GM06990 (cell line): ENCODE measurements at places on chromosomes 5 and 9.

DNA sequence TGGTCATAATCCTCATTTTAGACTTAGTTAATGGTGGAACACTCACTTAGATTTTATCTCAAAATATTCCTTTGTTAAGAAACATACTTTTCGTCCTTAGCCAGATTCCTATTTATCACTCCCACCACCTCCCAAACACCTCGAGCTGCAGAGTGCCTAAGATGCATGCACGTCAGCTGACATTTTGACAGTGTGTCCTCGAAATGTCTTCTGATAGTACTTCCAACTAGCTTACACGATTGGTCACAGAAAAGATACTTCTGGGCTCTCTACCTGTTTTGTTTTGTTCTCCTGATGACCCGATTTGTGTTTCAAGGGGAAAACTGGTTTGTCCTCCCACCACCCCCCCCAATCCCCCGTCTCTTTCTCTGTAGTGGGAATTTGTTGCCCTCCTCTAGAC, 230.1 kb downstream of the MAST4 start:
- no peak for DNase-seq

GRCh38 chr5:176560364-176560763, 11.2 kb downstream of the CDHR2 start:
- no peak for DNase-seq

- no peak for DNase-seq
Observed at GRCh38 chr9:79357616-79358015, 214.1 kb upstream of the TLE4 start.

- DNase-seq = no peak
Observed at GRCh38 chr9:14692470-14693250, 572 bp downstream of the ZDHHC21 start.

DNA sequence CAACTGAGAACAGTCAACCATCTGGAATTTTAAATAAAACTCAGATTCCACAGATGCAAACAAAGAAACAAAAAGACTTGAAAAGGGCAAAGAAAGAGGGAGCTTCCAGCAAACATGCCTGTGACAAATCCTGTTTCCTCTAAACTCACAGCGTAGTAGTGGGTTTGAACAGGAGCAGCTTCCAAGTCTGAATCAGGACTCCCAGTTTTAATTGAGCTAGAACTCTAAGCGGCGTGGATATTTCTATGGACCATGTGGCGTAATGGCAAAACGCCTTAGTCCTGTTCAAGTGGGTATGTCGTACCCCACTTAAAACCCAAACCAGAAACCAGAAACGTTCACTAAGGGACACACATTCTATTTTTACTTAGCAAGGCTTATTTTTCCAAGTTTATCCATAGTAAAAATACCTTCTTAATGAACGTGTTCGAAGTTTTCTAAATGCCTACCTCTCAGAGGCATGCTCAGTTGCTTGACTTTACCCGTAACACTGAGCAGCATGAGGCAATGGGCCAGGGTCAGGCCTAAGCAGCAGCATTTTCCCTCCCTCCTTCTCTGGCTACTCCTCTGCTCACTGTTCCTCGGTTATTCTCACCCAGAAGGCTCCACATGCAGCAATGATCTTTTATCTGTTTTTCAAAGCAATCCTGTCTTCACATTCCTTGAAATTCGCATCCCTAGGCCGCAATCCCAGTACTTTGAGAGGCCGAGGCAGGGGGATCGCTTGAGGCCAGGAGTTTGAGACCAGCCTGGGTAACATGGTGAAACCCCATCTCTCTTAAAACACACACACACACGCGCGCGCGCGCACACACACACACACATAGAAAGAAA, 77.9 kb downstream of the FNBP1 start:
- no peak for DNase-seq

DNA sequence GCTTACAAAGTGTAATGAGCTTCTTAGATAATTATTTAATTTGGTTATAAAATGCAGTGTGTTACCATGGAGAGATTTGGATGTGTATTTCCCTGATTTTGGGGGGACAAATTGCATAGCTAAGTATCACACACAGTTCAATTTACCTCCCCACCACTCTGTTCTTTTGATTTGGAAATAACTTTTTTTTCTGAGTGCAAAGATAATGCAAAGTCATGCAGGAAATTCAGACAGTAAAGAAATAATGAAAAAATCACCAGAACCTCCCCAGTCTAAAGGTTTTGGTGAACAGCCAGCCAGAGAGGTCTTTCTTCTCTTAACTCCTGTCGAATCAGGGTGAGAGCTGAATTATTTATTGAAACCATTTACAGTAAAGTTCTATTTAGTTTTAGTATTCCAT, 3.2 kb downstream of the ADGRV1 start:
- no peak for DNase-seq

DNA sequence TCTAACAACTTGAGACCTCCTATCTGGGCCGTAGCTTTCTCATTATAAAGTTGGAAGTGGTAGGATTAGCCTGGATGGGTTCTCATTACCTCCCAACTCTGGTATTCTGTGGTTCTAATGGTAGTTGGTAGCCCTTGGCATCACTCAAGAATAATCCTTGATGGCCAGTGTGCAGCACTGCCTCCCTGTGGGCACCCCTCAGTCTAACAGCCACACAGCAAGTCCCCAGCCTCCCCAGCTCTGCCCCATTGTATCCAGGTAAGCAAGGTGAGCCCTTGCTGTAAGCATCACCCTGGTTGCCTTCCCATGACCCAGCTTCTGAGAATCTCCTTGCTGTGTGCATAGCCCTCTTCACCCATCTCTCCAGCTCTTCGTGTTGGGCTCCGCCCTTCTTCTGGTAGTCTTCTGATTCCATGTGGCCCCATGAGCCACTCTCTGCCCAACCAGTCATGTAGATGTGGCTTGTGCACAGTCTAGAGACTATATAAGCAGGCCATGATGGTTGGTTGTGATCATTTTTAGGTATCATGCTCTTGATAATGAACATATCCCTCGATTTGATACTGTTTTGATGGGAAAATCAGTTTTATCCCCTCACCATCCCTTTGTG, 57.6 kb upstream of the GRHPR start:
- DNase-seq = no peak

- DNase-seq = no peak
Observed at GRCh38 chr9:69136779-69137178, 37.3 kb upstream of the TJP2 start.

- DNase-seq = no peak
Observed at GRCh38 chr9:117093891-117094844, 320.7 kb downstream of the ASTN2 start.

DNA sequence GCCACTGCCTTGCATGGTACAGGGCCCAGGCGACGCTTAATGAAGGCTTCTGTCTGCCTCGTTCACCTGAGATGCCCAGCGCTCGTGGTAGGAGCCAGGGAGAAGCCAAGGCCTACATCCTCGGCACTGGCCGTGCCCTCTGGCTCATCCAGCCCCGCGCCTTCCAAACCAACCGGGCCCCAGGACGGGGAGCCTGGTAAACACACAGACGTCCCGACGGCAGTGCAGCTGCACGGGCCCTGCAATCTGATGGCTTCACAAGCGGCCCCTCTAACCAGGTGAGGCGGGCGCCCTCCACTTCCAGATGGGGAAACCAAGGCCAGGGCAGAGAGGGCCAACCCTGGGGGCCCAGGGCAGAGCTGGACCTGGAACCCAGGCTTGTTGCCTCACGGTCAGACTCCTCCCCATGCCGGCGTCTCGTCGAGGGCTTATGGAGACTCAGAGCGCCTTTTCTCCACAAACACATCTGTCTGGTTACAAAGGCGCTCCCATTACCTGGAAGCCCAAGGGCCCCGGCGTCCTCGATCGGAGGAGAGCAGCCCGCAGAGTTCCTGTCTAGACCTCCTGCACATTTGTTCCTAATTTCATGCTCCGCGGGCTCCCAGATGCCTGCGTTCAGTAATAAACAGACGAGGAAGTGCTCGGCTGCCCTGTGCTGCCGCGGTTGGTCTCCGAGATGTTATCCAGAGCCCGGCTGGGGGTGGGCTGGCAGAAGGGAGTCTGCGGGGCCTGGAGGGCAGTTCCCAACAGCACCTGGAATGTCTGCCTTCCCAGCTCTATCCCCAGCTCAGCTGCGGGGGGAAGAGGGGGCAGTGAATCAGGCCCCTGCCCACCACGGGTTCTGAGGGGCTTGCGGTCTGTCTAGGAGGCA, 23.5 kb downstream of the FAM163B start:
- no peak for DNase-seq

- no peak for DNase-seq
Observed at GRCh38 chr5:96459313-96460121, 26.5 kb upstream of the PCSK1 start.

DNA sequence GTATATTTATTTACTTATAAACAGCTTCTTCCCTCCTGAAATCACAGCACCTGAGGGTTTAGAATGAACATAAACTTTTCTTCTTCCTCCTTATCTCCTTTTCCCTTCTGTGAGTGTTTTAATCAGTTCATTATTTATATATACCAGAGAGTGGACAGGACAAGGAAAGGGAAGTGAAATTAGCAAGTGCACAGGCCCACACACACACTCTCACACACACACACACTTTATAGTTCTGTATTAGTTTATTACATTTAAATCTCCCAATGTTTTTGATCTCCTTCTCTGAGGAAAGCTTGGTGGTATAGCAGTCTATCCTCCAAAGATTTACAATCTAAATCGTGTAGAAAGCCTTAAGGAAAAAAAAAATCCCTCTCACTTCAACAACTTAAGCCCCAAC, 353.5 kb downstream of the NDUFS4 start:
- no peak for DNase-seq

- no peak for DNase-seq
Observed at GRCh38 chr9:37574241-37574721, 1.9 kb downstream of the FBXO10 start.

DNA sequence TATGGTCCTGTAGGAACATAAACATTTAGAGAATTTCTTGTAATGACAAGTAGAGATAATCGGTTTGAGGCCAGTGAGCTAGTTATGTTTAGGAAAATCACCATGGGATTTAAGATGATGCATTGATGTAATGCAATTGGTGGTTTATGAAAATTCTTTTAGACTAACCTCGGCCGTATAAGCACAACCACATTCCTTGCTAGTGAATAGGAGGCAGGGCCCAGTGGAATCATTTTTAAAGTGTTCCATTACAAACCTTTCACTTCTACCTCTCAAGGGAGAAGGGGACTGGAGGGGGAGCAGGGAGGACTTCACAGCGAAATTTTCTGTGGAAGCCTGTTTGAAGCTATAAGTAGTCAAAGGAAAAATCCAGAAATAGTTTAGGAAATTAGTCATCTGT, 71.8 kb upstream of the NFIL3 start:
- DNase-seq = no peak
